Motor neuron (in vitro differentiated cells): ENCODE measurements at places on chromosomes 13 and 19.
A peak's percentile ranks its signal among the peaks of the same experiment; 100 is the strongest.

GRCh38 chr19:35176181-35176570 lies 21.6 kb downstream of the FXYD5 start:
- ATAC-seq, result no peak

- ATAC-seq, result peak; percentile 91
Measured at GRCh38 chr19:38596057-38596981, 21.4 kb downstream of the MAP4K1 start.

DNA sequence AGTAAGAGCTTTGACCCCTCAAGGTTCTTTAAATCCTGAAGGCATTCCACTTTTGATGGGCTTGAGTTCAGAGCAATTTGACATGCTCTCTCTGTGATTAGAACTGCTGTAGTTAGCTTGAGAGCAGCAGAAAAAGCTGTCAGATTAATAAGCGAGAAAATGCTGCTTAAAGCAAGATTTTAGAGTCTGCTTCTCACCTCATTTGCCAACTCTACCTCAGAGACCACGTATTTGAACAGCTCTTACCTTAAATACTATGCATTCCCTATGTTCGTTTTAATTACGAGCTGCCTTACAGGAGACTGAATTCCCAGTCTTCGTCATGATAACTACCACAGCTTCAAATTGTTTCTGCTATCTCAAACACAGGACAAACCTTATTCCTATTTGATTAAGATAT lies 253.4 kb downstream of the SLITRK6 start:
- no peak for ATAC-seq

DNA sequence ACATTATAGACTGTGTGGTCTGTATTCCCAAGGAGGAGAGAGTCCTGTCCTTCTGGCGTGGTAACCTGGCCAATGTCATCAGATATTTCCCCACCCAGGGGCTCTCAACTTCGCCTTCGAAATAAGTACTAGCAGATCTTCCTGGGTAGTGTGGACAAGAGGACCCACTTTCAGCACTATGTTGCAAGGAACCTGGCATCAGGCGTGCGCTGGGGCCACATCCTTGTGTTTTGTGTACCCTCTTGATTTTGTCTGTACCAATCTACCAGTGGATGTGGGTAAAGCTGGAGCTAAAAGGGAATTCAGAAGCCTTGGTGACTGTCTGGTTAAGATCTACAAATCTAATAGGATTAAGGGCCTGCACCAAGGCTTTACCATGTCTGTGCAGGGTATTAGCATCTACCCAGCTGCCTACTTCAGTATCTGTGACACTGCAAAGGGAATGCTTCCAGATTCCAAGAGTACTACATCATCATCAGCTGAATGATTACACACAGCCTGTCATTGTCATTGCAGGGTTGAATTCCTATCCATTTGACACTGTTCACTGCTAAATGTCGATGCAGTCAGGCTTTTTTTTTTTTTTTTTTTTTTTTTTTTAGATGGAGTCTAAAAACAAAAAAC lies 148.0 kb downstream of the PRR20E start:
- ATAC-seq, result no peak

DNA sequence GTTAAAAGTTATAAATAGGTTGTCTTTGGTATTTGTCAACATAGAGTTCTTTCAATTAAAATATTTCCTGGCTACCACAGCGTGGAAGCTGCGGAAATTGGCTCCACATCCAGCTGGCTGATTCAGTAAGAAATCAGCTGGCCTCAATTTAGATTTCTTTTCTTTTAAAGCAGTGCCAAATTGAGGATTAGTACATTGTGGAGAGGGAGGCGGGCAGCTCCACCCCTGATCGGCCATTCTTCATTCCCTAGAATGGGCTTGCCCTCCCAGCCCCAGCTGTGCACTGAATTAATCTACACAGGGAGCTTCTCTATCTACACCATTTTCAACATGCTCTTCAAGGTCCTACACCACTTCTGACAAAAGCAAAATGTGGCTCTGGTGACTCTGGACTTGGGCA lies 624.8 kb downstream of the DACH1 start:
- ATAC-seq, result no peak
